IMR-90 (cell line): ENCODE measurements at places on chromosomes 7 and 10. TPM values are rescaled to one million over a fixed set of nuclear protein-coding genes. Genes with fewer than 3 reads are reported as not detected.

Gene CHCHD2
- 522 and 592 TPM in 2 replicates for polyA plus RNA-seq

GRCh38 chr10:71203124-71203523 is 9.2 kb upstream of the UNC5B start:
- DNase-seq: no peak

DNA sequence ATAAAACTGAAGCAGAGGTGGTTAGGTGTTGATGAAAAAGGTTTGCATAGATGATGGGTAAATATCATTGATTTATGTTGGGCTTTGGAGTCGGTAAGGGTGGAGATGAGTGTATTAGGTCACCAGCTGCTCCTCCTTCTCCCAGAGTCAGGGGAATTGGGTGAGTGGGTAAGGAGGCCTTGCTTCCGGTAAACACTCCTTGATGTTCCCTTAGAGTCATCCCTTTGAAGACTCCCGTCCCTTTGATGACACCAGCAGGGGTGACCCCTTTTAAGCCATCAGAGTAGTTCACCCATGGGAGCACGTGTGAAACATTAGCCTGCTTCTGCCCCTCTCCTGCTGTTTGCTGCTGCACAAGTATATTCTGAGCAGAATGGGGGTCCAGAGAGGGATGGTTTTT is 92.2 kb upstream of the DKK1 start:
- DNase-seq: no peak

Gene HOXA7
- polyA plus RNA-seq: 1.7 TPM in 2 replicates

GRCh38 chr10:30542001-30542894 is 87.3 kb downstream of the LYZL2 start:
- DNase-seq: no peak

DNA sequence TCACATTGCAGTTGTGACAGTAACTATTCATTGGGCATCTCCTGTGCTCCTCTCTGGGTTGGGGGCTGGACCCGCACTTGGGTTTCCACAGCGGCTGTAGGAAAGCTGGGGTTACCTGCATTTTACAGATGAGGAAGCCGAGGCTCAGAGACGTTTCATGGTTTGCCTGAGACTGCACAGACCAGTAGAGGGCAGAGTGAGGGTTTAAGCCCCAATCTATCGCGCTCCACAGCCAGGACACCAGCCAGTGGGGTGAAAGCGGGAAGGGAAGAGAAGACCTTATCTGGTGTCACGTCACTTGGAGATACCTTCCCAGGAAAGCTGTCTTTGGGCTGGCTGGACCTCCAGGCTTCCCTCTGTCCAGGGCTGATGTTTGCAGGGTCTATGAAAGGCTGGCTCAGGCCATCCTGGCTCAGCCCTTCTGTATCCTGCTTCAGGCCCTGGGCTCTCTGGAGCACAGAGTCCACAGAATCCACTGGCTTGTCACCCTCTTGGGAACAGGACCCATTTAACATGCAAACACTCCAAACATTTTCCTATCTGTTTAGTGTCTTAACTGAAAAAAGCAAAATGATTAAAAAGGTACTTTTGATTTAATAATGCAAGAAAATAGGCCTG is 167.7 kb downstream of the EMX2 start:
- DNase-seq: no peak

- peak; percentile 17 for DNase-seq
Observed at GRCh38 chr10:110207805-110208613, 604 bp downstream of the MXI1 start.

GRCh38 chr7:35869810-35870209 is 69.0 kb downstream of the SEPTIN7 start:
- DNase-seq: peak; percentile 74

DNA sequence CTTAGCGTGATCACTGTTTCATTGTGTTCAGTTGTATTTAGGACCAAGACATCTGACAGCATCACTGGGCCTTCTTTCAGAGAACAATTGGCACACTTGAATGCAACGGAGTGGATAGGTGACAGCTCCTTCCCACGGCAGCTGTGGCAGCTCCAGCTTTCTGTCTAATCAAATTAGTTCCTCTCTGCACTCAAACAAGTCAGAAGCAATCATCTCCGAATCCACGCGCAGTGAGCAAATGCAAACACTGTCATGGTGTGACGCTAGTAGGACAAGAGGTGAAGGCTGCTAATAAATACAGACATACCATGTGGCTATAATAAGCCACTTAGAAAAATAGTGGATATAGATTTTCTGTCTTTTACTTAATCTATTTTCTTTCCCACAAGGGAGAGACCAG is 542.4 kb downstream of the ACTR3B start:
- DNase-seq: no peak

DNA sequence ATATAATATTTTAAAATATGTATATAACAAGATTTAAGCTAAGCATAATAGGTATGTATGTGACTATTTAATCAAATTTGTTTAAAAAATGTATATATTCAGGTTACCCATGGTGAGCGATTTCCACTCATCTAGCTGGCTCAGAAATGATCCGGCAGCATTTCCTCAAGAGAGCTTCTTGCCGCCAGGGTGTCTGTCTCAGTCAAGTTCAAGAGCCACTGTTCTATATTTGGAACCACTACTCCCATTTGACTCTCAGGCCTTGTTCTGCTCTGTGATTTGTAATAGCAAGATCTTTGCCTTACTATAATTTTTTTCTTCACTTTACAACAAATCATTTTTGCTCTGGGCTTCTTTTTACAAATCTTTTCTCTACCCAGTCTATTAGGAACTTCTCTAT is 48.7 kb upstream of the CNTNAP2 start:
- DNase-seq: no peak

DNA sequence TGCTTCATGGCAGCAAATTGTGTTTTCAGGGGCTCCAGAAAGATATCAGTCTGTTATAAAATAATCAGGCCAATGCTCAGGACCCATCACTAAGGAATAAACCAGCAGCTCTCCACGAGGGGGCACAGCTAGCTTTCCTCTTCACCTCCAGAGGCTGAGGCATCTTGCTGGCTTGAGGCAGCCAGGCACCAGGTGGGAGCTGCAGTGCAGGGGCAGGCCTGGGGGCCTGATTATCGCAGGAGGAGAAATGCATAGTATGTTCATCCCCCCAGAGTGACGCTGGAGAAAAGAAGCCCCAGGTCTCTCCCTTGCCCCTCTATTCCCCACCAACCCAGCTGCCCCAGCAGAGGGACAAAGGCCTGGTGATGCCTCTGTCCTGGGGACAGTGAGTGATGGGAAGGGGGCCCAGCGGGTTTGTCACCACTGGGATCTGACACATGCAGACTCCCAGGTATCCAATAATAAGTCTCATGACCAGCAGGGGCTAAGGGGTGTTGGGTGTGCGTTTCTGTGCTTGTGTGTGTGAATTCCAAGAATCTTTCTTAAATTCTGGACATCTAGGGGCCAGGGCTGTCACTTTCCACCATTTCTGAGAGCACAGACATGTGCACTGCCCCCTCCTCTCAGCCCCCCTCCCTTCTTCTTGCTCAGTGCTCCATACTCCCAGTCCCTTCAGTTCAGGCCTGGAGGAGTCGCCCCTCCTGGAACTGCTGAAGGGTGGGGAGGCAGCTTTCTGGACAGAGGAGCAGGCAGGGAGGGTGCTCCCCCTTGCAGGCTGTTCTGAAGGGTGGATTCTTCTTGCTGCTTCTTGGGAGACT is 128.1 kb upstream of the FAM20C start:
- DNase-seq: peak; percentile 74
